ENCODE measurements at places on chromosomes 16 and 17.
A peak's percentile ranks its signal among the peaks of the same experiment; 100 is the strongest.

DNA sequence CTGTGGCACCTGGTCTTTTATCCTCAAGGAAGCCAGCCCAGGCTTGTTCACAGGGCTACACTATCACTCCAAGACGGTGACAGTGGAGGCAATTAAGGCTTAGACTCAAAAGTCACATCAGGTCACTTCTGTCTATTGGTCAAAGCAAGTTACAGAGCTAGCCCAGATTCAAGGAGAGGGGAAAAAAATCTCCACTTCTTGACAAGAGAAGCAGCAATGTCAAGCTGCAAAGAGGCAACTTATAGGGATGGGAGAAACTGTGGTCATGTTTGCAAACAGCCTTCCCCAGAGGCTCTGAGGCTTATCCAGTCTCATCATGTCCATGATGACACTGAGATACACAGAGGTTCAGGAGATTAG is 31.6 kb downstream of the SERPINF1 start:
- DNase-seq, result no peak

- DNase-seq, result no peak
Observed at GRCh38 chr16:85438981-85439685, 174.0 kb upstream of the GSE1 start.

- no peak for DNase-seq
Observed at GRCh38 chr17:82602487-82602886, 45.8 kb downstream of the WDR45B start.

DNA sequence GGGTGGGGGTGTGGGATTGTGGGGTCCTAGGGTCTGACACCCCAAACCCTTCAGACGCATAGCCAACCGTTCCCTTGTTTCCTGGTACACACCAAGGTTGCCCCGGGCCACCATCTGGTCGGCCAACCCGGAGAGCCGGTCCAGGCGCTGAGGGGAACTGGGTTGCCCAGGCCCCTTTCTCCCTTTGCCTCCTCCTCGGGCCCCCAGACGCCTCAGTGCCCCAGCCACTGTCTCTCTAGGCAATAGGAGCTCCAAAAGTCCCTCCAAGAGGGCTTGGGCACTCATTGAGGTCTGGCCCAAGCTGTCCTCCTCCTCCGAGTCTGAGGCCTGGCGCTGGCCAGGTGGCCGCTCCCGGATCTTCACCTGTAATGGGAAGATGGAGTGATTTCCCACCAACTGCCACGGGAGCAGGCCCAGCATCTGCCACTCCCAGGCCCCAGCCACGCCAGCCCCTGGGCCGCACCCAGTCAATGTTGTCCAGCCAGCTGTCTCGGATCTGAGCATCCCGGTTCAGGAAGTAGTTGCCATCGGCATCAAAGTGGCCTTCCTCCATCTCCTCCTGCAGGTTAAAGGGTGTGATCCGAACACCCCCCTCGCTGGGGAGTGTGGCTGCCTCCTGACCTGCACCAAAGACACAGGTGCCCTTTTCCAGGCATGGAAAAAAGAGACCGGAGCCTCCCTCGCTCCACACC is 1.5 kb downstream of the CD2BP2 start:
- DNase-seq, result no peak

- peak; percentile 43 for DNase-seq
Observed at GRCh38 chr16:57276596-57276995, 7.9 kb downstream of the PLLP start.

- no peak for DNase-seq
Observed at GRCh38 chr17:7721612-7722011, 4.1 kb downstream of the DNAH2 start.

GRCh38 chr16:64892835-64893785 is 228.8 kb downstream of the CDH11 start:
- no peak for DNase-seq

DNA sequence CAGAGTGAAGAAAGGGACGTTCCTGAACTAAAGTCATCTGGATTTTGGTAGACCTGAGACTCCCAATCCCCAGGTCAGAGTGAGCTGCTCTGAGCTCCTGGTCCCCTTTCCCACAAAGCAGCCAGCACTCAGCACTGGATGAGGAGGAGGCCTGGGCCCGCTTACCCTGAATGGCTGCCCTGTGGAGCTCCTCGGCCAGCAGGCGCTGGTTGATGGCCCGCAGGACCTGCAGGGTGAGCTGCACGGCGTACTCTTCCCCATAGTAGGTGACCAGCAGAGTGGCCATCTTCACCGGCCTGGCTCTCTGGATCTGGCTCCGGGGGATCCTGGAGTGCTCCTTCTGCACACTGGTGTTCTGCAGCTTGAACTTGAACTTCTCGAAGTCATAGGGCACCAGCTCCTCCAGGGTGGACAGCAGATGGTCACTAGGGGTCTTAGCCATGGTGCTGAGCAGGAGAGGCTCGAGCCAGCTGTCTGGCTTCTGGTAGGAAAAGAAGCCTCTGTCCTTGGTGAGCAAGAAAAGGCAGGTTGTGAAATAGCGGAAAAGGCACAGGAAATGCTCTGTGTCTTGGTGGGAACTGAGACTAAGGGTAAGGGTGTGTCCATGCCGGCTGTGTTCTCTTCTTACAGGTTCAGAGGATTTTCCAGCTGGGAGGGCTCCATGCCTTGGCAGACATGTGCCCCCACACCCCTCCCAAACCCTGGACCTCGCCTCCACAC is at the start of gene MEFV:
TSS of gene MEFV (minus strand) at position 488 of the 720 bp plus-strand sequence. CDS start at position 442, 46 bp downstream.
- no peak for DNase-seq

DNA sequence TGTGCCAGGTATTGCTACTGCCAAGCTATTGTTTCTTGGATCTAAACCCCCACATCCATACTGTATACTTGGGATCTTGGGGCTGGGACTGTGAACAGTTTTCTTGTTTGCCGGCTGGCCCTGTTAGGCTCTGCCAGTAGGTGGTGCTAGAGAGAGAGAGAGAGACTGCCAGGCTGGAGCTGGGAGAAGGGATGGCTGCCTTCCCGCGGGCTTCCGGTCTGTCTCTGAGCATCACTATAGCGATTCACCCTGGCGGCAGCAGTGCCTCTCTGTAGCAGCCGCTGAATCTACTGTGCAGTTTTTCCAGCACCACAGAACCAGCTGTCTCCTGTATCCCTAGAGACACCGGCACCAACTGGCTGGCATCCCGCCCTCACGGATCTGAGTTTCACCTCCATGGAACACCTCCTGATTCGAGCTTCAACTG is 201.2 kb downstream of the UTP18 start:
- DNase-seq, result peak; percentile 85

- no peak for DNase-seq
Observed at GRCh38 chr17:72840019-72840418, 252.5 kb downstream of the SLC39A11 start.

- peak; percentile 64 for DNase-seq
Observed at GRCh38 chr17:47604598-47604927, 45.2 kb upstream of the KPNB1 start.

DNA sequence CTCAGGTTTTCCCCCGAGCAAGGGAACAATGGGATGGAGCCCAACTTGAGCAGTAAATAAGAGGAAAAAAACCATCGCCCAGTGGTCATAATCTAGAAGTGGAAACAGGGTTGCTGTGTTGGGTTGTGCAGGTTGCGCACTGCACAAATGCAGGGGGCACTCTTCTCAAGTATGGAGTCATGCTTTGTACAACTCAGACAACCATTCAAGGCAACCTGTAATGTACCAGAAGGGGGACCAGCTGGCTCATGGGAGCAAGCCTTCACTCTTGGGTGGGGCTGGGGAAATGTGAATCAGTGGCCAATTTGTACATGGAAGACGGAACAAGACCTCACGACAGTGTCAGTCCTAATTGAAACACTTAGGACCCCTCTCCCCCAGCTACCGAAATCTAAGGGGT is 23.9 kb upstream of the LITAF start:
- no peak for DNase-seq

GRCh38 chr17:75783069-75783783 is 1.4 kb upstream of the UNK start:
- peak; percentile 56 for DNase-seq

DNA sequence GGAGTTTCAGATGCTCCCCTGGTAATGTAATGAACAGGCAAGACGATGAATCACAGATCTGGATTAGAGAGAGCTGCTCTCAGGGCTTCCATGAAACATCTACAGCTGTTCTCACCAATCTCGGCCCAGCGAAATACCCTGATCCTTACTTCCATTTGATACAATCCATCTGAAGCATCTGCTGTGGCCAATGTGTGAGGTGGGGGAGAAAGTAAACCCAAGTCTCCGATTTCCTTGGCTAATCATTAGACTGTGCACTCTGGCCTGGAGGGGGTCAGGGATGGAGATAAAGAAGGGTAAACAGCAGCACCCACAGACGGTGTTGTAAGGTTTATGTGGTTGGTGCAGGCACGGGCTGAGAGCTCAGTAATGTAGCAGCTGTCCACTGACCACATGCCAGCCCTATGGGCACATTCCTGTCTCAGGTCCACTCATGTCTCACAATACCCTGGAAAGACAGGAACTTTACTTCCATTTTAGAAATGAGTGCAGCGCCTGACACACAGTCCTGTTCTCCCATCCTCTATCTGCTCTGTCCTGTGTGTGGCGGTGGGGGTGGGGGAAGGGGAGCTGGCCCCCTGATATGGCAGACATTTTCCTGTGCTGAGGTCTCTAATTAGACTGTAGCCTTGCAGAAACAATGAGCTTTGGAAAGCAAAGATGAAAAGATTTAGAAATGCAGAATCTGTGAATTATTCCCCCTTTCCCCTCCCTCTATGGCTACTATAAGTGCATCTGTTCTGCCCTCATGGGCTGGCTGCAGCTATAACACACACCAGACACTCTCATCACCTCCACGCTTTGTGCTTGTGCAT is 48.3 kb upstream of the ERN1 start:
- no peak for DNase-seq

DNA sequence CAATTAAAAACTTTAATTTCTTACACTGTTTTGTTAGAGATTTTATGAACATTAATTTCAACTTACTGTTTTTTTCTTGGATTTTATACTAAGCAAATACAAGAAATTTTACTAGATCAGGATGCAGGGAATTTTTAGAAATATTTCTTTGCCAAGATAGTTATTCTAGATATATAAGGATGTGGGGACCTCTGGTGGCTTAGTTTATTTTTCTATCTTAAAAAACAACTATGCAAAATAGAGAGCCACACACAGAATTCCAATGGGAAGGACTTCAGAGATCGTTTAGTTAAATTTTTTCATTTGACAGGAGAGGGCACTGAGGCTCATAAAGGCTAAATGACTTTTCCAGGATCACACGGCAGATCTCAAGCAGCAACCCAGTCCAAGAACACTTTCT is 23.0 kb upstream of the CAPNS2 start:
- DNase-seq, result no peak

- DNase-seq, result no peak
Observed at GRCh38 chr17:62708587-62708986, 81.1 kb downstream of the MRC2 start.

- DNase-seq, result no peak
Observed at GRCh38 chr16:50673496-50674275, 7.4 kb downstream of the SNX20 start.

- DNase-seq, result no peak
Observed at GRCh38 chr16:11848842-11849241, 2.5 kb downstream of the RSL1D1 start.

- DNase-seq, result no peak
Observed at GRCh38 chr16:86806838-86807351, 228.5 kb downstream of the FOXL1 start.

GRCh38 chr16:66275775-66276428 is 90.6 kb upstream of the CDH5 start:
- DNase-seq, result peak; percentile 52

GRCh38 chr16:7680296-7680695 is 347.7 kb downstream of the RBFOX1 start:
- DNase-seq, result no peak

DNA sequence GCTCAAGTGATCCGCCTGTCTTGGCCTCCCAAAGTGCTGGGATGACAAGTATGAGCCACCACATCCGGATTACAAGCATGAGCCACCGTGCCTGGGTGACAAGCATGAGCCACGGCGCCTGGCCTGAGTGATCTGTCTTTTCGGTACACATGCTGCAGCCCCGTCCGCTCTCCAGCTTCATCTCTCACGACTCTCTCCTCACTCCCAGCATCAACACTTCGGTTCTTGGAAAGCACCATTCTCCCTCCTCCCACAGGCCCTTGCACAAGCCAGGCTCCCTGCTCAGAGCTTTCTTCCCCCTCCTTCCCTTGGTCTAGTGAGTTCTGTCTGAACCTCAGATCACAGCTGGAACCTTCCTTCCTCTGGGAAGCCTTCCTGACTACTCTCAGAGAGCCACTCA is 6.5 kb upstream of the NCBP3 start:
- no peak for DNase-seq

GRCh38 chr16:66979011-66979717 is 9.2 kb upstream of the CES4A start:
- peak; percentile 2 for DNase-seq

DNA sequence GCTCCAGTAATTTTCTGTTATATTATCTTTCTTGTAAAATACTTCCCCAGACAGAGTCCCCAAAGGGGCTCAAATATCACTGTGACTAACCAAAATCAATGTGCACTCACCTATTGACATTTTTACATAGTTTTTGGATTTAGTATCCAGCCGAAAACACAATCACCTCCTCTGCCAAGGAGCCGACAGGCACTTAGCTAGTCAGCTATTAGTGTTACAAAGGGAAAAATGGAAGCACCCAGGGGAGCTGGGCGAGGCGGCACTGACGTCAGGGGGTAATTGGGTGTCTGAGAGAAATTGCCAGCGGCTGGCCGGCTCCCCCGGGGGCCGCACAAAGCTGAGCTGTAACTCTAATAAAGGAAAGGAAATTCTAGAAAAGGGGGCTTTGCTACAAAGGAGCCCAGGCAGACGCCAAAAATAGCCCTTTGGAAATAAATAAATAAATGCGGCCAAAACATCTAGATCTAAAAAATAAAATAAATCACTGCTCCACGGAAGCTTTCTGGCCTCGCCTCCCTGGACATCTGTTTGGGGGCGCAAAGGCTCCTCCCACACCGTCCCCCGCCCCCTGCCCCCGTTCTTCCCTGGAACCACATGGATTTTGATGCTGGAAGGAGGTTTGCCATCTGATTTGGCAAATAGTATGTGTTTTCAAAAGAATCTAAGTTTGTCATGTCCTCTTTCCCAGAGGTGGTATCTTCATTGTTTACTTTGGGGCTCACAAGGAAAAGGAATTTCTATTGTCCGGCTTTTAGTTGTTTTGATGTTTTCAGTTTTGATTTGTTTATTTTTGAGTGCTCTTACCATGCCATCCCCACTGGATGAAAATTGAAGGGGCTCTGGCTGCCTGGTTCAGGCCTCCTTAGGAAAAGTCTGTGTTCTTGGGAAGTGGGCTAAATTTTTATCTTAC is 156.7 kb downstream of the ZNF423 start:
- peak; percentile 83 for DNase-seq

- DNase-seq, result no peak
Observed at GRCh38 chr17:82531431-82531881, 11.9 kb downstream of the FOXK2 start.

GRCh38 chr16:86128246-86128645 is 229.3 kb downstream of the IRF8 start:
- DNase-seq, result no peak

DNA sequence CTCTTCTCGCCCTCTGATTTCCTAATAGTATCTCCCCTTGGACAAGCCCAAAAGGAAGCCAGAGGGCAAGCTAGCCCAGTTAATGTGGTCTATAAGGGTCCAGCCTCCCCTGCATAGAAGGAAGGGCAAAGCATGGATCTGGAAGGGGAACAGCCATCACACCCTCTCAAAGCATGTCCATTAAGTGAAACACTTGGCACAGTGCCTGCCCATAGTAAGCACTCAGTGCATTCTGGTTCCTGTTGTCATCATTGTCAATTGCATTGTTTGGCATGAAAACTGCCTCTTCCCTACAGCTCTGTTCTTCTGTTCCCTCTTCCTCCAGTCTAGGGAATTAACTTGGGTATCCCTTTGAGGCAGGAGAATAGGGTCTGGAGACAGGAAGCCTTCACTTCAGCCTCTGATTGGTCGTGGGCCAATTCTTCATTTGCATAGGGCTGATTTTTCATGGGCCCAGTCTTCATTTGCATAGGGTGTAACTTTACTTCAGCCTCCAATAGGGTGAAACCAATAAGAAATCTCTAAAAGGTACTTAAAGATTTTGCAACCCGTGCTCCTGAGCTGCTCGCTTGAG is 81.4 kb downstream of the C17orf67 start:
- DNase-seq, result no peak

Measured in HAP-1 (cell line).